Natural killer cell (primary cell): ENCODE measurements at places on chromosomes 1 and 21.

- H3K36me3 ChIP-seq, result no peaks in the 10 kb centered on the region
- H3K4me3 ChIP-seq, result no peak overlapping the region
- no peaks in the 10 kb centered on the region for H3K4me1 ChIP-seq
These were observed 112.6 kb upstream of the B3GALT2 start for GRCh38 chr1:193299038-193299437.

- H3K27ac ChIP-seq, result no peak overlapping the region
- H3K36me3 ChIP-seq, result no peaks in the 10 kb centered on the region
- H3K27me3 ChIP-seq, result no peaks in the 10 kb centered on the region
- peaks cover 5% of the 10 kb centered on the region for H3K4me1 ChIP-seq
These were observed 26.4 kb upstream of the SLC2A5 start for GRCh38 chr1:9095818-9096217.

DNA sequence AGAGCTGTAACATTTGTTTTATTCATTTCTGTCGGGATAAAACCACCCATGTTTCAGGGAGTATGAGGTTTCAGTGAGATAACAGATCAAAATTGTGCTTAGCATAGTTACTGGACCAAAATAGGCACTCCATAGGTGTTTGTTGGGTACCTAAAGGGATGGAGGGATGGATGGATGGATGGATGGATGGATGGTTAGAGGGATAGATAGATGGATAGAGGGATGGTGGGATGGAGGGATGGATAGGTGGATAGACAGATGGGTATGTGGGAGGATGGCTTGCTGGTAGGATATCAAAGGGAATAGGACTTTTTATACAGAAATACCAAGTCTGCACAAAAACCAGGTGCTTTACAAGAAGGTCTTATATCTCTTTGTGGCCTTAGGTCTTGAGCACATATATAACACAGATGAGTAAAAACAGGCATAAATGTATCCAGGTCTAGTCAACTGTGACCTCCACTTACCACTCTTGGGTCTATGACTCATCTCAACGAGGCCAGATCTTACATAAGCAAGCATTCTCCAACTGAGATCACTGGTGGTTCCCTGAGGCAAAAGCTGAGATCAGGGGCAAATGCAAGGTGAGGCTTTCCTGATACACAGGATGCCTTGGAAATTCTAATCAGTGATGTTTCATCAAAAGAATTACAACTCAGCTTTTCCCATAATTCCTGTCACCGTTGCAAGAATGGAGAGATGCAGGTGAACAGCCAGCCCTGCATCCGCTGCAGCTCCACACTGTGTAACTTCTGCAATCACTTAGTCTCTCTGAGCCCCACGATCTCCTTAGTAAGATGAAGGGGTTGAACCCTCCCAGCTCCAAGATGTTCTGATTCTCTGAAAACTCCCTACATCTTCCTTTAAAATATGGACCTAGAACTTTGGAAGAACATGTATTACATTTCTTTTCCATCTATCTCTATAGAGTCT lies 32.0 kb downstream of the PTAFR start:
- H3K27ac ChIP-seq, result no peak overlapping the region
- no peaks in the 10 kb centered on the region for H3K27me3 ChIP-seq
- H3K36me3 ChIP-seq, result no peaks in the 10 kb centered on the region
- no peak for DNase-seq
- H3K4me1 ChIP-seq, result peaks cover 6% of the 10 kb centered on the region

DNA sequence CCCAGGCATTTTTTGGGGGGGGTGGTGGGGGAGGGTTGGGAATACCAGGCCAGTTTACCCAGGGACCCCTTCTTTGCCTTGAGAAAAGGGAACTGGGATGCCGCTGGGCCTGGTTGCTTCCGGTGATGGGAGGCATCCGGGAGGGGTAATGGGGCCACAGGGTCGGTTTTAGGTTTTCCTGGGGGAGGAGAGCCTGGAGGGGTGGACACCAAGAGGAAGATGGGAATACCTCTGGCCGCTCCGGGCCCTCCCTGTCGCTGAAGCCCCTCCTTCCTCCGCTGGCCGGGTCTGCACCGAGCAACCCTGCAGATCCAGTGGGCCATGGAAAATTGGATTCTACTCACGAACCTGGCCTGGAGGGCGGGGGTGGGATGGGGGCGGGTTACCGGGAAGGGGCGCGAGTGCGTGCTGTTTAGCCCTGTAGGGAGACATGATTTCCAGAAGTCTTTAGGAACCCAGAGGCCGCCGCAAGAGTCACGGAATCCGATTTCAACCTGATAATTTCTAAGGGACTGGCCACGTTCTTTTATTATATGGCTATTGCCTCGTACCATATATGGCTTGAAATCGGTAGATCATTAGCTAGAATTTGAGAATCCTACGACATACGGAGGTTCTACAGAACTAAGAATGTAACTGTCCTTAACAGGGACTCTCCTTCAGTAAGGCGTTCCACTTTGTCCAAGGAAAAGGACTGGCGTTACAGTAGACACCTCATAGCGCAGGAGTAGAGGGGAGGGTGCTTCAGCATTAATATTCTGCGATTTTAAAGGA lies 749 bp downstream of the AKIRIN1 start:
- peak overlapping the region; percentile 64 for H3K4me3 ChIP-seq
- H3K27ac ChIP-seq, result peak overlapping the region; percentile 55
- peak; percentile 23 for DNase-seq
- no peaks in the 10 kb centered on the region for H3K36me3 ChIP-seq

GRCh38 chr1:191729742-191730141 lies 428.5 kb upstream of the RGS18 start:
- H3K36me3 ChIP-seq, result no peaks in the 10 kb centered on the region
- H3K4me1 ChIP-seq, result no peaks in the 10 kb centered on the region
- DNase-seq, result no peak
